ENCODE measurements at places on chromosomes 5 and 9.

- no peak for DNase-seq
These were observed 43.9 kb downstream of the PDCD1LG2 start for GRCh38 chr9:5554254-5554653.

GRCh38 chr9:33138768-33139167 lies 28.4 kb downstream of the B4GALT1 start:
- DNase-seq: no peak

- DNase-seq: no peak
These were observed 145.5 kb downstream of the ERCC6L2 start for GRCh38 chr9:96020792-96021550.

GRCh38 chr9:5042661-5043178 lies 57.6 kb downstream of the JAK2 start:
- no peak for DNase-seq

GRCh38 chr9:77808751-77809081 lies 160.6 kb upstream of the GNA14 start:
- no peak for DNase-seq

GRCh38 chr9:137076636-137077009 lies 694 bp upstream of the UAP1L1 start:
- no peak for DNase-seq

DNA sequence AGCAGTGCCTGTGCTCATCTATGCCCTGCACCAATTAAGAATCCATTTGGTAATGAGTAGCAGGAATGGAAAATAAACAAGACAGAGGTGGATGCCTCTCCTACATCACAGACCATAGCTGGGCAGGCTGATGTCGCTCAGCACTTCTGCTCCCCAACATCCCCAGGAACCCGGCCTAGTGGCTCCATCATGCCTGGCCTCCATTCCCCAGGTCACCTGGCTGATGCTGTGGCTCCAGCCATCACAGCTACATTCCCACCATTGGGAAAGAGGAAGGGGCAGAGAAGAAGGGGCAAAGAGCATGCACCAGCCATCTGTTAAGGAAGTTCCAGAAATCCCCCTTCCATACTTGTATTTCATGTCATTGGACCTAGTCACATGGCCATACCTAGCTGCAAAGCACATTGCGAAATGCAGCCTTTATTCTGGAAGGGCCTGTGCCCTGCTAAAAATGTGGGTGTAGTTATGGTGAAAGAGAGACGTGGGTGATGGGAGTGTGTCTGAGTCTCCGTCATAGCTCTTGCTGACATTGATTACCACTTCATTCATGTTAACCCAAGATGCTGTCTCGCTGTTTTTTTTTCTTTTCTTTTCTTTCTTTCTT lies 86.1 kb upstream of the ADAMTS2 start:
- no peak for DNase-seq

- DNase-seq: no peak
These were observed 25.1 kb downstream of the IL7R start for GRCh38 chr5:35881758-35882157.

DNA sequence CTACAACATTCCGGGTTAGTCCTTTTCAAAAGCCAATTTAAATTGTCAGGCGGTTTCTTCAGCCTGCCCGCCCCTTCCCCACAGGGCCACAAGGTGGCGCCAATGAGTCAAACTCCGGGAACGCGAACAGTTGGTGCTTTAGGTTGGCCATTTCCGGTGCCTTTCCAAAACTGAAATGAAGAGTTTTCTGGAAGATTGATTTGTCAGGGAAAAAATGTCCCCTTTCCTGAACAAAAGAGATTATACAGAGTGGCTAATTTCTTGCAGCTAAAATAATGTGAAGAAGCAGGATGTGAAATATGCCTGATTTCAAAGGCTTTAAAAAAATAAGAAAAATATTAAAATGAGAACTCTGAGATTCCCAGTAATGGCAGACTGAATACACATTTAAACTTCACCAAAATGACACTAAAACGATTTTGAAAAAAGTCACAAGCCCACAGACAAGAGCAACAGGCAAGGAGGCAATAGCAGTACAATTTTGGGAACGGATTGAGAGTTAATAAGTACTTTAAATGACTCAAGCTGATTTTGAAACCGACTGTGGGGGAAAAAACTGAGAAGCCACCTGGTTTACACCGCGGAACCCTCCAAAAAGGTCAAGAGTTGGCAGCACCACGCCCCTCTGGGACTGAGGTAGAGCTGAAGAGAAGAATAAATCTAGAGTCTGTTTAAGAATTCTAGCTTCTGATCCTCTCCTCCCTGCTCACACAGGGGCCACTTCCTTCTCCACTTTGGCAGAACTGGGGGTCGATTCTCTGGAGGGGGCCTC lies 45.7 kb downstream of the SLC46A2 start:
- peak; percentile 23 for DNase-seq

DNA sequence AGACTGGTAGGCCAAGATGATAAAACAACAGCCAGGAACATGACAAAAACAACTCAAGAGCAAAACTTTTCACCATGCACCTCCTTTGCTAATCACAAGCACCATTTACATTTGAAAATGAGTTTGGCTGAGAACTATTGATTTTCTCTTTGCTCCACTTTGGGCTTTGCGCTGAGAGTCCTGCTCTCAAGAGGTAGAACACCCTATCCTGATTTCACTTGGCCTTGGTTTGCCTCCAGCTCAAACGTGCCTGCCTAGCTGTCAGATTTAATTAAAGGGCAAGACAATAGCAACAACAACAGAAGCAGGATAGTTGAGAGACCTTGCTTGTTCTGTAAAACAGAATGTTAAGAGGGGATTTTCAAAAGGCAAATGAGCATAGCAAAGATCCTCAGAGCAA lies 128.2 kb upstream of the ASTN2 start:
- DNase-seq: no peak

- no peak for DNase-seq
These were observed 38.9 kb upstream of the HMGCS1 start for GRCh38 chr5:43352131-43352530.

DNA sequence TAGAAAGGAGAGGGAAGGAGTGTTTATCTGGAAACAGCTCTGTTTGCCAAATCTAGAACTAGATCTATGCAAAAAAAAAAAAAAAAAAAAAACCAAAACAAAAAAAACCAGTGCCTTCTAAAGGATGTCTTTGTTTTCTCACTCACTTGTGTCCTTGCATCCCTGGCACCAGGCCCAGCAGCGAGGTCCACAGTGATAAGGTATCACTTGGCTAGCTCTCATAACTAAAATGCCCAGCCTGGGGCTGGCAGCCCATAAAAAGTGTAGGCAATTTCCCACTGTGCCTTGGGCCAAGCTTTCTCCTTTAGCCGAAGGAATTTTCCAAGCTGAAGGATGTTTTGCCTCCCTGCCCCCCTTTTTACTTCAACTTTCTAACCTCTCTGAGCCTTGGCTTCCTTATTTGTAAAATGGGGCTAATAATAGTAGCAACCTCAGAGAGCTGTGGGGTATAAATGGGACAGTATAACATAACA lies 20.8 kb downstream of the RGS3 start:
- DNase-seq: no peak

GRCh38 chr9:18920141-18921084 lies 112.6 kb downstream of the SAXO1 start:
- no peak for DNase-seq

- no peak for DNase-seq
These were observed 36.0 kb downstream of the HMGXB3 start for GRCh38 chr5:150036513-150036912.

DNA sequence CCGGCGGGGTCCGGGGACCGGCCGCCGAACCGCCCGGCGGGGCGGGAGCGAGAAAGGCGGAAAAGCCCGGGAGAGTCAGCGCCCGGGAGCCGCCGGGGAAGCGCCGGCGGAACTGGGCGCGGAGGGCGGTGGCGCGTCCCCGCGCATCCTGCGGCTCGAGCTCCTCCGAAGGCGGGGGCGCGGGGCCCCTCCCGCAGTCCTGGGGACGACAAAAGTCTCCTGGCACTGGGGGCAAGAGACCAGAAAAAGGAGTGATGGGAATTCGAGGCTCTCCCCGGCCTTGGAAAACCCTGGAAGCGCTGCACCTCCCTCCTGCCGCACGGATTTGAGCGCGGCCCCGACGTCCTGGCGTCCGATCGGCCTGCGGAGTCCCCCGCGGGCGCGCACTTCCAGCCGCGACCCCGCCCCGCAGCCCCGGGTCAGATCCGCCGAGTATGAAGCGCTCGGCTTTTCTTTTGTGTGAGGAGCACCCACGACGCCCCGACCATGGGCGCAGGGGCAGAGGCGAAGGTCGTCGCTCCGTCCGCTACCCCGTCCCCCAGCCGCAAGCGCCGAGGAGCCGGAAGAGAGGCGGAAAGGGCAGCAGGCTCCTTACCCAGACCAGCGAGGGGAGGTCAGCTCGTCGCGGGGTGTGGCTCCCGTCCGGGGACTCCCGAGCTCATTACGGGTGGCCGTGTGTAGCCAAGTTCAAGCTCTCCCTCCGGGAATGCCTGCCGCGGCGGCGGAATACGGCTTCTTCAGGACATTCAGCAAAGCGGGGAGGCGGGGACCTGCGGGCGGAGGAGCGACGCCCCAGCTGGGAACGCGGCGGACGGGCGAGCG lies at the start of gene EPB41L4A:
Gene EPB41L4A (minus strand): TSS at position 114 of the 822 bp plus-strand sequence. CDS start 238 bp downstream, outside the sequence.
- no peak for DNase-seq

DNA sequence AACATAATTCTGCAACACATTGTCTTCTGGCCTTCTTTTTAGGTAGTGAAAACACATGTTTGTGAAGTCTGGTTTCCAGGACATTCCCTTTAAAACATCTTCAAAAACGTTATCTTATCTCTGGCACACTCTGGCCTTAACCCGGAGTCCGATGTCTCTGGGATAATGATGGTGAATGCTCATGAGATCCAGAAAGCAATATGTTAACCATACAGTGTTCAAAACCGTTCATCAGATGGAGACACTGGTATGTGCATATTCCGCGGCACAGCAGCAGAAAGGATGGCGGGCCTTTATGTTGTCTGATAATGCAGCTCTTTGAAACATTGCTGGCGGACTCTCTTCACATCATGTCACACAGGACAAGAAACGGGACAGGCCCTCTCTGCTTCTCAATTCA lies 605.2 kb downstream of the CCDC171 start:
- DNase-seq: no peak

DNA sequence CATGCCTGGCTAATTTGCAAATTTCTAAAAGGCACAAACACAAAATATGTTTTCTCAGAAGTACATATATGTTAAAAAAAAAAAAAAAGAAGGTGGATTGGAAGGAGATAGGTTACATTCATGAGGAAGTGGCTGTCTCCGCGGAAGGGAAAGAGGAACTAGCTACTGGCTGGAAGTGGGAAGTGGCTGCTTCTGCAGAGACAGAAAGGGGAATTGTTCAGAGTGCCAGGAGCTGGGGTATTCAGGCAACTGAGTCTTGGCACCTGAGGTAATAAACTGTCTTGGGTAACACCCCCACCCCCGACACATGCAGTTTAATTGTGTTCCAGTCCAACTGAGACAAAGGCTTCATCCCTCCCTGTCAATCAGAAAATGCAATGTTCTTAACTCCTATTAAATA lies 45.6 kb downstream of the S1PR3 start:
- DNase-seq: no peak

GRCh38 chr5:108167174-108167573 lies 214.7 kb downstream of the FBXL17 start:
- DNase-seq: no peak

GRCh38 chr9:80899208-80899607 lies 790.1 kb downstream of the TLE1 start:
- no peak for DNase-seq

- no peak for DNase-seq
These were observed 152.2 kb upstream of the TRPM3 start for GRCh38 chr9:71273613-71274012.

GRCh38 chr5:141973871-141974595 lies 5.1 kb downstream of the RNF14 start:
- DNase-seq: no peak

GRCh38 chr5:132019857-132020555 lies 8.5 kb upstream of the ACSL6 start:
- no peak for DNase-seq

GRCh38 chr5:368183-369084 lies 46.9 kb downstream of the AHRR start:
- no peak for DNase-seq

GRCh38 chr9:18398038-18398437 lies 75.9 kb upstream of the ADAMTSL1 start:
- no peak for DNase-seq

DNA sequence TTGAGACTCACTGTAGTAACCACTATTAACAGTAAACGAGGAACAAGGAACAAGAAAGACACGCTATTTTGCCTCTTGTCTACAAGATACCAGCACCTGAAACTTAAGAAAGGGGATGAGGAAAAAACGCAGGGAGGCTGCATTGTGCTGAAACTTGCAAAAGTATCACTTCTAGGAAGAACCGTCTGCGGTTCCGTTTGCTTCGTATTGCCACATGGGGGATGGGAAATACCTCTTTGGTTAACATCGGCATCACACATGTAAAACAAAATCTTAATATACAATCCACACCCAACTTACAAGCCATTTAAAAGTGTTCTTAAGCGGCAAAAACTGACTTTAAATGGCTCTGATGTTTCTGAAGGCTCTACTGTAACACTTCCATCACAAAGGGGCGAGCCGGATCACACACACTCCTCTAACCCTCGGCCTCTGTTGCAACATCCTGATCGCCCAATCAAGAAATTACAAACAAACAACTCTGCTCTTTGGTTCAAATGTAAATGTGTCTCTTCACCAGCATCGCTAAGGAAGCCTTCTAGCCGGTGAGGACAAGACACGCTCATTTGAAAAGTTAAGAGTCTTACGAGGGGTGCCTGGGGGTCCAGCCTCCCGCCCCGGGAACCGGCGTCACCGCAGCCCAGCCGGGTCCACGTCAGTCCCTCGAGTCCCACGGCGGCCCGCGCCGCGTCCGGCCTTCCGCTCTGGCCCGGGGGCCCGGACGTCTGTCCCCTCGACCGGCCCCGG lies 621 bp downstream of the SEC16A start:
- DNase-seq: no peak

- peak; percentile 75 for DNase-seq
These were observed 72.0 kb downstream of the SEMA4D start for GRCh38 chr9:89425921-89426383.

- no peak for DNase-seq
These were observed 140.4 kb downstream of the TUSC1 start for GRCh38 chr9:25537808-25538207.

- no peak for DNase-seq
These were observed 20.4 kb downstream of the ZBTB5 start for GRCh38 chr9:37444890-37445289.

DNA sequence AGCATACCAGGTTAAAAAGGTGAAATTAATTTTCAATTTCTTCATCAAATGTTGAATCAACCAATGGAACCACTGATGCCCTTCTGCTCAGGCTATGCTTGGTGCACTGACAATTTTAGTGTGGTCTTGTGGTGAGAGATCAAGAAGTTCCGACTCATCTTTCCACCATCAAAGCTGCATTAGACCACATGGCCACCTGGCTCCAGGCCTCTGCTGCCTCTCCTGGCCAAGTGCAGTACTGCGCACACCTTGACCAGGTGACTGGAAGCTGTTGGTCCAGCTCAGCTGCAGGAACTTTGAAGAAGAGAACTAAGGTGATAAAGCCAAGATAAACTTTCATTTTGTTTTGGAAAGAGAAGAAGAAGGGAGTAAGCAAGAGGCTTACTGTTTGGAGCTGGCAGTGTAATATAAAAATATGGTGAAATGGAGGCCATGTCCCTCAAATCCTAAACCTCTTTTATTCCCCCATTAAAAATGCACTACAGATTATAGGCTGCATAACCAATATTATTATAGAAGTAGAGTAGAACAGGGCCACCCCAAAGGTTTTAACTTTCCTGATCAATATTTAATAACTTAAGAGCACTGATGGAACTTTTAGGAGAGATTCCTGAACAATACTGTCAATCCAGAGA lies 315.5 kb upstream of the C9orf72 start:
- DNase-seq: no peak

All from nucleus accumbens (tissue), 56 donors.